Activated CD4-positive, alpha-beta T cell treated with anti-CD3 and anti-CD28 coated beads, Interleukin-2, amount 10 ng/mL, durations not matched to agents 7 days and 5 days (primary cell): ENCODE measurements at places on chromosomes 5 and 9. TPM values are rescaled to one million over a fixed set of nuclear protein-coding genes. Genes with fewer than 3 reads are reported as not detected.

DNA sequence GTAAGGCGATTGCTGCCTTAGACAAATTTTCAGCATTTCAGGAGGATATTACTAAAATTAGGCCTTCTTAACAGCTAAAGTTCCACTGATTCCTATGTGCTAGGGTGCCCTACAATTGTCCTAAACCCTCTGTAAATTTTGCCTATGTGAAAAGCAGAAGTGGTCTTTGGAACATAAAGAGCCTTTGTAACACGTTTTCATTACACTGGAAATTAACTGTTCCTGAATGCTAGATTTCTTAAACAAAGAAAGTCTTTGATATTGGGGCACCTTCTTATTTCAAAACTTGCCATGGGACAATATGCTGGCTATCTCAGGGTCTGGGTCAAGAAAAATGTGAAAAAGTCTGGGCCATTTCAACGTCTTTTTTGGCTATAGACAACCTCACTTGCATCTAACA is 60.4 kb upstream of the MOCS2 start:
- DNase-seq = no peak

The BRIX1 gene
- 33.3 TPM for total RNA-seq

DNA sequence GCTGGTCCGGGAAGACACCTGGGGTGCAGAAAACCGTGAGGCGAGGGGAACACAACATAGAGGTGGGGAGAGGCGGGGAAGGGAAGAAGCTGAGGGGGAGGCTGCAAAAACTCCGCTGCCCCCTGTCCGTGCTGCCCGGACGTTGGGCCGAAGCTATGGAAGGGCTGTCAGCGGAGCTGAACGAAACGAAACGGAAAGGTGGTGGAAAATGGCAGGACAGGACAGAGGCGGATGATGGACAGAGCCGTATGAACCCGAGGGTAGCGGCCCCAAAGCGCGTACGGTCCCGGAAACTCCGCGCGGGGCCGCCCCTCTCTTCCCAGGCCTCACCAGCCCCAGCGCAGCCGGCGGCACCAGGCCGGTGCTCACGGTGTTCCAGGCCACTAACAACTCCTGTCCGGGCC is 272 bp downstream of the ANAPC2 start:
- DNase-seq = no peak

- no peak for DNase-seq
These were observed 2.5 kb upstream of the SLC31A2 start for GRCh38 chr9:113148372-113148705.

DNA sequence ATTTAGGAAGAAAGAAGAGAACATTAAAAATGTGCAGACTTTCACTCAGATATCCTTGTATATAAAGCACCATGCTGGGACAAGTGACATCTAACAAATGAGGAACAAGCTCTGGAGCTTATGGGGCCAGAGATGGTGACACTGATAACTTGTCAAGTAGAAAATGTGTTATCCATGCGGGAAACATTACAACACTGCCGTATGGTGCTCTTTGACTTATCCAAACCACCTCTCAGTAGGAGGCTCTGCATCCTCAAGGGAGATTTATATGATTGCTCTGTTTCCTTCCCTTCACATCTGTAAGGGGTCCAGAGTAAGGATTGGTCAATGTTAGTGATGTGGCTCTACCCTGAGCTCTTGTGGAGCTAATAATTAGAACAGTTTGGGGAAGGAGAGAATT is 23.5 kb downstream of the KCTD16 start:
- no peak for DNase-seq

GRCh38 chr5:94361832-94362796 is 256.3 kb downstream of the KIAA0825 start:
- DNase-seq = no peak

DNA sequence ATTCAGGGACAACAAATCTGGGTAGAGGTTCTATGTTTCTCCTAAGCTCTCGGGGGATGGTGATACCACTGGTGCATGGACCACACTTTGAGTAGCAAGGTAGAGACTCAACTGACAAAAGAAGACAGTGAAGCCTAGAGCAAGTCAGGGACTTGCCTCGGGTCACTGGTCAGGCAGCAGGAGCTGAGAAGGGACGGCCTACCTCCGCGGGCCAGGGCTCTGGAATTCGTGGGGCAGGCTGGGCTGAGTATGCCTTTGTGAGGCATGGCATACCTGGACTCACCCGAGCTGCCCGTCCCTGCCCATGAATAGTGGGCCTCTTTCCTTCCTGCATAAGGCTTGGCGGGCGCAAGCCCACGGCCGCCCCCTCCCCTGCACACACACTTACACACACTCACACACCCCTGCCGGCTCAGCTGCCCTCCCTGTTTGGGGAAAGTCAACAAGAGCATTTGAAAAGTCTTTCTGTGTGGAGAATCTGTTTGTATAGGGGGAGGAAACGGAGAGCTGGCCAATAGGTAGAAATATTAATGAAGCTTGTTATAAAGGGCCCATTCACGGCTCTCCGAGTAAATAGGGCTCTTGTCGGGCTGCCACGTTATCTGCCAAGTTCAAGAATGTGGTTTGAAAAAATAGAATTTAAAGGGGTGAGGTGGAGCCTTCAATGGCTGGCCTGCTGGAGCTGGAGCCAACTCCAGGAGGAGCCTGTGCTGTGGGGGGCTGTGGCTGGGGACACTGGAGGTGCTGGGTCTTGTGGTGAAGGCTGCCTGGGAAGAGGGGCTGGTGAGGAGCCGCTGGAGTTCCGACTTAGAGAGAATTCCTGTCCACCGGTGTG is 19.1 kb upstream of the KIF12 start:
- DNase-seq = no peak

The CDO1 gene
- not detected for total RNA-seq

The PLAC8L1 gene
- 0.48 TPM for total RNA-seq

The ANKRD34B gene
- not detected for total RNA-seq

GRCh38 chr9:82882748-82883147 is 180.2 kb downstream of the RASEF start:
- DNase-seq = no peak

The MLANA gene
- total RNA-seq = not detected

DNA sequence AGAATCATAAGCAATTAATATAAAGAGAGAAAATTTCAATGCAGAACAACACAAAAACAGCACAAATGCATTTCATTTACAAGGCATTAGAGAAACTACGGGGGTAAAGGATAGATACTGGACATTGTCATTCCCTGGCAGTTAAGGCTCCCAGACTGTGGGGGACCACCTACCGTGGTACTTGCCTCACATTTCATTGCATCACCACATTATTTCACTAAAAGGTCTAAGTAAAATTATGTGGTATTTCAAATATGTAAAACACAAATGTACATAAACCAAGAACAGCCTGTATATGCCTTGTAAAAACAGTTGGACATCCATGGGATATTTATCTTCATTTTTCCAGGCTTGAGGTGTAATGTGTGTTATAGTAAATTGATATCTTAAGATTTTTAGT is 571.2 kb upstream of the ZNF462 start:
- DNase-seq = no peak
